ENCODE measurements at places on chromosomes 2 and 18.

GRCh38 chr18:57771626-57772025, 31.5 kb downstream of the ATP8B1 start:
- DNase-seq = no peak

DNA sequence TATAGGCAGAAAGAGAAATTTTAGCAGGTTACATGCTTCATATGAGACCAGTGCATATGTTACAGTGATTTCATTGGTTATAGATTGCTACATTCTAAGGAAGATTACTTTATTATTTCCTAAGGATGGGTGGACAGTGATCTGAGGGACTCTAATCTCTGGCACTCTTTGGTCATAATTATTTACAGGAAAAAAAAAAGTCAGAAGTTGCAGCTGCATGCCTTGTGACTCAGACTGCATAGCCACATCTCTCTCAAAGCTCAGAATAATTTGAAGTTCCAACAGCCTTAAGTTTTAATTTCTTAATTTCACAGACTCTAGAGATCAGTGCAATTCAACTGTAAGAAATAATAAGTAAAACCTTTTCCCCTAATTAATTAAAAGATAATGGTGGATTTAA, 27.1 kb upstream of the BARD1 start:
- no peak for DNase-seq

- no peak for DNase-seq
These were observed 137.7 kb downstream of the THADA start for GRCh38 chr2:43458014-43458628.

GRCh38 chr2:97951155-97951680, 44.5 kb downstream of the TMEM131 start:
- DNase-seq = no peak

DNA sequence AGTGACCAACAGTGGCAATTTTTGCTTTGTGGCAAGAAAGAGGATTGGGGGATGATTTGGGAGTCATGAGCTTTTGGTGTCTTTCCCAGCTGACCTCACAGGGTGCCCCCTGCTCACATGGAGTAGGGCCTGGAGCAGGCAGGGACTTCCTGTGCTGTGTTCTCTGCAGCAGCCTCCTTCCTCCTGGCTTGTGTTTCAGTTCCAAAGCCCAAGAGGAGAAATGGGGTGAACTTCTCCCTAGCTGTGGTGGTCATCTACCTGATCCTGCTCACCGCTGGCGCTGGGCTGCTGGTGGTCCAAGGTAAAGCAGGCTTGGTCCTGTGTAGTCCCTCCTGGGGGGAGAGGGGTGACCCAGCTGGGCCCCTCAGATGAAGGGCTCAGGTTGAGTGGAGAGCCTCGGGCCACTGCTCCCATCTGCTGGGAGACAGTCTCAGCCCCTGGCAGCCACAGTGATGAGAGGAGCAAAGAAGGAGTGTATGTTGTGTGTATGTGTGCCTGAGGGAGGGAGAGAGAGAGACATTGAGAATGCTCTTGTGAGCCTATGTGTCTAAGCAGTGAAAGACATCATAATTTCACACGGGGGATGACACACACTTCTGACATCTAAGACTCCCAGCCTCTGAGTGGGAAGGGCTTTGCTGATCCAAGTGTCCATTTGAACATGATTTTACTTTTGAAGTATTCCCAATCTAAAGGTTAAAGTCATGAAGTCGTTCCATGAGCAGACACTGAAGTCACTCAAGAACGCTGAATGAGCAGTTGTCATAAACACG, 27.2 kb downstream of the MARCO start:
- DNase-seq = no peak

GRCh38 chr2:176999301-176999700, 213.3 kb upstream of the HNRNPA3 start:
- no peak for DNase-seq

- no peak for DNase-seq
These were observed 31.7 kb upstream of the RAB1A start for GRCh38 chr2:65161551-65162100.

- no peak for DNase-seq
These were observed 62.7 kb downstream of the PKP4 start for GRCh38 chr2:158519481-158519880.

DNA sequence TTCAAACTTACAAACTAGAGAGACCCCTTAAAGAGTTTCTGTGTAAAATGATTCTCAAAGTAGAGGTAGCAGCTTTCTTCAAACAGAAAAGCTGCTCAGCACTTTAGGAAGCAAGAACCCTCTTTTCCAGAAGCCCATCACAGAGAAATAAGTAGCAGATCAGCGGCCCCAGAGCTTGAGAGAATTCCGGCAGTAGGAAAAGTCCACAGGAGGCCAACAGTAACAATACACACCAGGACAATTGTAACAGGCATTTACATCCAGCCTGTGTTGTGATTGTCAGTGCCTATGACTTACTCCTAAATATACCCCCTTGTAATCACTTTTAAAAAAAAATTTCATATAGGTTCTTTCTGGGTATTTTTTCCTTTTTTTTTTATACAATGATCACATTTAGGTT, 161.4 kb upstream of the ACVR2A start:
- DNase-seq = no peak

All from T-helper 1 cell (primary cell).